ENCODE measurements at places on chromosomes 13 and 19. TPM values are rescaled to one million over a fixed set of nuclear protein-coding genes. Genes with fewer than 3 reads are reported as not detected.

The DMPK gene
- 46.4 TPM for total RNA-seq

The PSG3 gene
- total RNA-seq = under 0.01 TPM

The CD209 gene
- total RNA-seq = not detected

The ZNF439 gene
- 2.6 TPM for total RNA-seq

The SARS2 gene
- 19.0 TPM for total RNA-seq

The CEACAM16 gene
- under 0.01 TPM for total RNA-seq

The SLC6A16 gene
- total RNA-seq = 0.64 TPM

The ETV2 gene
- under 0.01 TPM for total RNA-seq

The LHB gene
- not detected for total RNA-seq

The WDR88 gene
- not detected for total RNA-seq

The PEAK3 gene
- under 0.01 TPM for total RNA-seq

The SH3GL1 gene
- total RNA-seq = 65.2 TPM

The LRRC63 gene
- total RNA-seq = under 0.01 TPM

The NTF4 gene
- not detected for total RNA-seq

The LILRB5 gene
- not detected for total RNA-seq

The BRME1 gene
- total RNA-seq = 0.32 TPM

The KASH5 gene
- total RNA-seq = not detected
